ENCODE measurements at places on chromosomes 12 and 14. TPM values are rescaled to one million over a fixed set of nuclear protein-coding genes. Genes with fewer than 3 reads are reported as not detected.

DNA sequence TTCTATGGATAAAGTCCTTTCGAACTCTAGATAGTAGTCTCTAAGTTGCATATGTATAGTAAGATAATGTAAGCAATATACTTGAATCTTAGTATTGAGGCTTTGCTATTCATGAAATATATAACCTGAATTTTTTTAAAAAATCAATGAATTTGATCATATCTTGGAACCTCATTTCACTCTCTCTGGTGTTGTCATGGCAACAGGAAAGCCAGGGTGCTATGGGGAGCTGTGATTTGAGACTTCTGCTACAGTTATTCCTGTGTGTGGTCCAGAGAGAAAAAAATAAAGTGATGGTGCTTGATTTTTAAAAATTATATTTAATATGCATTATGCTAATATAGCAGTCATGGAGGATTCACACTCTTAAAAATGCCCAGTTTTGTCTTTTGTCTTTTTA, 508.0 kb downstream of the SNAPC1 start:
- DNase-seq = no peak

DNA sequence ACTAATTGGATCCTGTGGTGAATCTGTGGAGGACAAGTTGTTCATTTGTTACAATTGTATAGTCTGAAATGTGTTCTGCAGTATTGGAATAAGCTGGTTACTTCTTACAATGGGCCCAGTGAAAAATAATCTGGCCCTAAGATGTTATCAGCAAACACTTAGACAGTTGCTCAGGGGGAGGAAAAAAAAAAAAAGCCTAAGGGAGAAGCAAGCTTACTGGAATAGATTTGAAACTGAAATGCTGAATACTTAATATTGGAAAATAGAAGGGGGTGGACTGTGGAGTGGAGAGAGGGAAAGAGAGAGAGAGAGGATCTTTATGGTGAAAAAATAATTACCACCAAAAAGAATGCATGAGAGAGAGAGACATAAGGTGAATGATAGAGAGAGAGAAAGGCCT, 4.0 kb downstream of the FOXG1 start:
- DNase-seq = no peak

DNA sequence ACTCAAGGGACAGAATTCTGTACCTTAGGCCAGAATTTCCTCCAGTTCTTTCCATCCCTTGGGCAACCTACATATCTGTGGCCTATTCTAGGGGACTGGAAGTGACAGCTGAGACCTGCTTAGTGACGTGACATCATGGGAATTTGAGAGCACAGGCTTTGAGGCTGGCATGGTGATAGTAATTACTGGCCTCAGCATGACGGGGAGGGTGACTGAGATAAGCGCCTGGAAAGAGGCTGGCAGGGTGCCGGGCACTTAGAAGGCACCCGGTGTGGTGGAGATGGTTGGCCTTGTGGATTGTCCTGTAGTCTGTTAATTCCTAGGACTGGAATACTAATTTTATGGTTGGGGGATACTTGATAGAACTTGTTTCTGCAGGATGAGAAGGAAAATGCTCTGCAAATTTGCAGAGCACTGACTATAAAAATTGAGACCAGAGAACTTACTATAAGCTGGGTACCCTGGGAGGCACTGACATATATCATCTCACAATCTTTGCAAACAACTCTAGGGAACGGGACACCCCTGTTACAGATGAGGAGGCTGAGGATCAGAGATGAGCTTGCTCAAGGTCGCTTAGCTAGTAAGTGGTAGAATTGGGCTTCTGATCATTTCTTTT, 42.2 kb upstream of the TBX3 start:
- no peak for DNase-seq

GRCh38 chr14:62209287-62209899, 447.2 kb downstream of the SNAPC1 start:
- DNase-seq = no peak

- no peak for DNase-seq
These were observed 1721.5 kb upstream of the SEL1L start for GRCh38 chr14:83255015-83255726.

- DNase-seq = no peak
These were observed 340.4 kb downstream of the RAD51B start for GRCh38 chr14:68159701-68160633.

DNA sequence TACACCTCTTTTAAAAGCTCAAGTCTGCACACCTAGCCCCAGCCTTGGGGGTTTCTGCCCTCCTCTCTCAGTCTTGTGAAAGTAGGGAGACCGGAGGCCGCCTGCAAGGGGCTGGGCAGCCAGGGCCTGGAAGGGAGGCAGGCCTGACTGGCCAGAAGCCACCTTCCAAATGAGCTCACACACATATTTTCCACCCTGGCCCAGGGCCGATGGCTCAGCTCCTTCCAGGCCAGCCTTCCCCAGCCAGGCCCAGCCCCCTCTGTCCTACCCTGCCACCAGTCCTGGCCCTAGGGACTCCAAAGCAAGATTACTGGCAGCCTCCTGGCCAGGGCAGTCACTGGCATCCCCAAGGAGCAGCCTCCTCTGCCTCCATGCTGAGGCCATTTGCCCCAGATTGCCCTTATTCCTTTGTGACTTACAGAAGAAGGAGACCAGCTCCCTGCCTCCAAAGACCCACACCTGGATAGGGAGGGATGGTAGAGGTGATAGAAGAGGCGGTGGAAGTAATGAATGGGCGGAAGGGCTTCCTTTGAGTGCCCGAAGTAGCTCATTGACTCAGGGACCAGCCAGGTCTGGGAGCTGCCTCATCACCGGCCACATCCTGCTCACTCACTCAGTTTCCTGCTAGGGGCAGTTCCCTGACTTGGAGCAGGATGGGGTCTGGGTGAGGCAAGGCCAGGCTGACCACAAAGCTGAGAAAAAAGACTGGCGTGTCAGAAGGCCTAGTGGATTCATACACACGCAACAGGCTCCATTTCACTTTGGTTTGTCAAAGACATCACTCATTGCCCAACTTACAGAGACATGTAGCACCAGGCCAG, 14.8 kb downstream of the MMP14 start:
- peak; percentile 94 for DNase-seq

CFAP54 gene
- polyA plus RNA-seq = 0.03 TPM

CPNE8 gene
- 0.98 TPM for polyA plus RNA-seq

TOMM20L gene
- not detected for polyA plus RNA-seq
